ENCODE measurements at places on chromosomes 4 and X. TPM values are rescaled to one million over a fixed set of nuclear protein-coding genes. Genes with fewer than 3 reads are reported as not detected.

DNA sequence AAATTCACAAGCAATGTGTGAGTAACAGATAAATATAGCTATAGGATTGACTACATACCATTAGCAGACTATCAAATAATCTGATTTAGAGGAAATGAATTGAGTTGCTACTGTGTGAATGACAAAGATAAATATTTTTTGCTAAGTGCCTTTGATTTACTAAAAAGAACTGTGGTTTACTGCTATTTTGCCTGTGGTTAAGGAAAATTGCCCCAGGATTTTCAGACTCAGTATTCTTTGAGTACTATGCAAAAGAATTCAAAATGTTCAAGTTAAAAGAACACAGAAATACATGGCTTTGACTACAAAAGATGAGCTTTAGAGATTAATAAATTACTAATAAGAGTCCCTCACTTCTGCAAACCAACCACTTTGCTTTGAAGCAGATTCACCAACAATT lies 853.8 kb downstream of the ADGRL3 start:
- H3K4me3 ChIP-seq = no peak overlapping the region
- no peaks in the 10 kb centered on the region for H3K36me3 ChIP-seq
- H3K4me1 ChIP-seq = no peaks in the 10 kb centered on the region
- no peaks in the 10 kb centered on the region for H3K27me3 ChIP-seq
- no peak overlapping the region for H3K27ac ChIP-seq

DNA sequence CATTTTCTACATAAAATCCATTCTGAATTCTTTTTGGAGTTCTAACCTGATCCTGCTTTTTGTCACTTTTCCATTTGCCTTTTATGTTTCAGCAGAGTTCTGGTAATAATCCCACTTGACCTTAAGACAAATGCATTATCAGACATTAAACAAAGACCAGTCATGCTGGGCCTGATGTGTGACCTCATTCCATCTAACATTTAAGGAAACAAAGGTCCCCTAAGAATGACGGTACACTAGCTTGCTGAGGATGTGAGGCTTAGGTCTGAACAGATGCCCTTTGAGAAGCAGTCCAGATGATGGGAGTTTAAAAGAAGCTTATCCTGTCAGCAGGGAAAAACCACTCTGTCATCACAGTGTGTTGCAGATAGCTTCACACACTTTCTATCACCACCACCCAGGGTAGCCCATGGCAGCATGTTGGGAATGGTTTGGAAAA lies 38.1 kb upstream of the PDE5A start:
- H3K4me3 ChIP-seq = no peak overlapping the region
- DNase-seq = no peak
- no peaks in the 10 kb centered on the region for H3K36me3 ChIP-seq
- H3K27ac ChIP-seq = no peak overlapping the region
- H3K27me3 ChIP-seq = no peaks in the 10 kb centered on the region

Gene EREG
- 1.0 TPM for total RNA-seq

DNA sequence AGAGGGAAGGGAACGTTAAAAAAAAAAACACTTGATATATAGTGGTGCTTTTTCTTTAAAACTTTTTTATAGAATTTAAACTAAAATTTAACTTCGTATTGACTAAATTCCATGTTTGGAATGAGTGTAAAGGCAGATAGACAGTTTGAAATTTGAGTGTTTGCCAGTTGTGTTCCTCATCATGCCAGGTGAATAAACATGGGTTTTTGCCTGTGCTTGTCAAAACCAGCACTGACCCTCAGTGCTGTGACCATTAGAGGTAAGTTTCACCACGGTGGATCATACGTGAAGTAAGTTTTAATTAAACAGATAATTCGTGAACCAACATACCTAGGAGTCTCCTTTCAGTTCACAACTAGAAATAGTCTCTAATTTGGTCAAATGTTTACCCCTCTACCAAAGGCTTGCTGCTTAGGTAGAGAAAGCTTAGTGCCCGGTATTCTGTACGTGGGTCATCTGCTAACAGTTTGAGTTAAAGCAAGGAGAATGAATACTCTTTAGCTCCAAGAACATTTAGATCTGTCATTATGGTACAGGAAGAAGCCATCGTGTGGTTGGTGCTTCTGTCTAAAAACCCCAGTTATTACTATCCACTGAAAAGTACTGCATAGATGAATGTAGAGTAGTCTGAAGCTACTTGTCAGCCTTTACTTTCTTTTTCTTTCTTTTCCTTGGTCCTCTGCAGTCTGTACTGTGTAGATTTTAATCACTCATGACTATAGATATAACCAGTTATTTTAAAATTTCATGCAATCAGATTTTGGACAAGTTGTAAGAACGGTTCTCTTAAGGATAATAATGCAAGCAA lies 32.7 kb downstream of the KIAA0232 start:
- peaks cover 3% of the 10 kb centered on the region for H3K4me1 ChIP-seq
- no peak overlapping the region for H3K4me3 ChIP-seq
- H3K27ac ChIP-seq = no peak overlapping the region
- DNase-seq = no peak
- no peaks in the 10 kb centered on the region for H3K27me3 ChIP-seq
- H3K36me3 ChIP-seq = peaks cover 4% of the 10 kb centered on the region

- H3K4me1 ChIP-seq = no peaks in the 10 kb centered on the region
- H3K36me3 ChIP-seq = no peaks in the 10 kb centered on the region
- no peak for DNase-seq
- H3K27me3 ChIP-seq = no peaks in the 10 kb centered on the region
These were observed 2.9 kb upstream of the PPP4R3C start for GRCh38 chrX:27466051-27466450.

DNA sequence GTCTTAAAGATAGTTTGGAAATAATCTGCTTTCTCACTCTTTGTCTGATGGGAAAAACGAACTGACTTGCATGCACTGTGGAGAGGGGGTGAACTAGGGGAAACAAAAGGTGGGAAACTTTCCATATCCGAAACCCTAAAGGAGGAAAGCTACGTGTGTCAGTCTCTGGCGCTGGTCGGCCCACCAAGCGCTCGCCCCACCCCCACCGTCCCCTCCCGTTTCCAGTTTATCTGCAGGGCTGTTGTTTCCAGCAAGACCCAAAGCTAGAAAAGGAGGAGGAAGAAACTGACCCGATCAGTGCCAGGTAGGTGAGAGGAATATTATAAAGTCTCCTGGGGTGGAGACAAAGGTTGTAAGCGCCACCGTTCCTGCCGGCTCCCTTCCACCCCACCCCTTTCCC lies 552 bp downstream of the TCEAL9 start:
- H3K4me3 ChIP-seq = peak overlapping the region; percentile 48
- H3K36me3 ChIP-seq = no peaks in the 10 kb centered on the region
- H3K4me1 ChIP-seq = no peaks in the 10 kb centered on the region
- H3K27ac ChIP-seq = no peak overlapping the region
- H3K27me3 ChIP-seq = no peaks in the 10 kb centered on the region

Gene AKAP17A
- total RNA-seq = 108 TPM

DNA sequence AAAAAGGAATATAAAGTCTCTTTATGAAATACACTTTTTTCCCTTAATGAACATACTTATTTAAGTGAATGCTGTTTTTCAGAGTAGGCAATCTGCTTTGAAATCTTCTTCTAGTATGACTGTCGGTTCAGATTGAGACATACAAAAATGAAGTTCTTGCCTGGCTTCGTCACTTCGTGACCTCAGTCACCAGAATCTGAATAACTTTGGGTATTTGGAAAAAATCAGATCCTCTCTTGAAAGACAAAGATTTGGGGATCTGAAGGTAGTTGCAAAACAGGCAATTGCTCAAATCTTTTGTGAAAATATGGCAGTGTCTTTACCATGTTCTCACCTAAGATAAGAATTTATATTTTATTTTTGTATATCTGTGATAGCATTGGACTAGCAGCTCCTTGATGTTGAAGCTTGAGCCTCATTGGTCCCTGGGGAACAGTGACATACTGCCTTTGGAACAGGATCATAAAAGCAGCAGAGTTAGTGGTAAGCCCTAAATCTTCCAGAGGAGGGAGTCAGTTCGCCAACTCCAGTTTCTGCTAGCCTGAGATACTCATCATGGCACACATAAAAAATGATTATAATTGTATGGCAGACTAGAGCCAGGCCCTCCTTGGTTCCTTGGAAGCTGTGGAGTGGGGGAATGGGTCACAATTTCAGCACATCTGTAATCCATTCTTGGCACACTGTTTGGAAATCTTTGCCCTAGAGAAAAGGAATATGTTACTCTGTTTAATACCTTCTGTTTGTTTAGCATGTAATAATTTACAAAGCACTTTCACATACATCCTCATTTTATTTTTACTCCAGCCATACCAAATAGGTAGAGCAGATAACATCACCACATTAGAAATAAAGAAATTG lies 5.0 kb downstream of the ARFIP1 start:
- H3K27ac ChIP-seq = no peak overlapping the region
- H3K36me3 ChIP-seq = peaks cover 4% of the 10 kb centered on the region
- no peaks in the 10 kb centered on the region for H3K27me3 ChIP-seq
- H3K4me1 ChIP-seq = peaks cover 23% of the 10 kb centered on the region

Gene CT45A3
- total RNA-seq = not detected

- no peak overlapping the region for H3K27ac ChIP-seq
- no peak for DNase-seq
- H3K4me1 ChIP-seq = no peaks in the 10 kb centered on the region
- peaks cover 11% of the 10 kb centered on the region for H3K36me3 ChIP-seq
- H3K27me3 ChIP-seq = no peaks in the 10 kb centered on the region
- H3K4me3 ChIP-seq = no peak overlapping the region
These were observed 94.7 kb upstream of the NAP1L5 start for GRCh38 chr4:88792268-88792781.

Gene TRIM60
- not detected for total RNA-seq

- no peaks in the 10 kb centered on the region for H3K4me1 ChIP-seq
- H3K27ac ChIP-seq = no peak overlapping the region
- H3K4me3 ChIP-seq = no peak overlapping the region
- no peaks in the 10 kb centered on the region for H3K36me3 ChIP-seq
- no peak for DNase-seq
These were observed 56.5 kb upstream of the ACSL1 start for GRCh38 chr4:184882276-184882675.

DNA sequence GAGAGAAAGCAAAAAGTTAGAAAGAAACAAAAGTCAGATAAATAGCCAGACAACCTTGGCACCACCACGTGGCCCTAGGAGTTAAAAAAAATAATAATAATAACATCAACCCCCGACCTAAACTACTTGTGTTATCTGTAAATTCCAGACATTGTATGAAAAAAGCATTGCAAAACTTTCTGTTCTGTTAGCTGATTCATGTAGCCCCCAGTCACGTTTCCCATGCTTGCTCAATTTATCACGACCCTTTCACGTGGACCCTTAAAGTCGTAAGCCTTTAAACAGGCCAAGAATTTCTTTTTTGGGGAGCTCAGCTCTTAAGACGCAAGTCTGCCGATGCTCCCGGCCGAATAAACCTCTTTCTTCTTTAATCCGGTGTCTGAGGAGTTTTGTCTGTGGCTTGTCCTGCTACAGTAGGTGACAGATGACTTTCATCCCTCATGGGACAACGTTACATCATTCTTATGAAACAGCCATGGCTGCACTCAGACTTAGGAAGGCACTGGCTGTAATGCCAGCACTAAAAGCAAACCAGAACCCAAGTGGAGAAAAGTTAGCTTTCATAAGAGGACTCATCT lies 520 bp downstream of the ACOX3 start:
- peaks cover 63% of the 10 kb centered on the region for H3K4me1 ChIP-seq
- H3K4me3 ChIP-seq = peak overlapping the region; percentile 100
- no peak for DNase-seq
- no peaks in the 10 kb centered on the region for H3K27me3 ChIP-seq
- H3K27ac ChIP-seq = peak overlapping the region; percentile 92

- no peak overlapping the region for H3K4me3 ChIP-seq
- no peaks in the 10 kb centered on the region for H3K4me1 ChIP-seq
- H3K36me3 ChIP-seq = no peaks in the 10 kb centered on the region
- no peak for DNase-seq
These were observed 15.5 kb downstream of the NAT8L start for GRCh38 chr4:2074588-2074987.

DNA sequence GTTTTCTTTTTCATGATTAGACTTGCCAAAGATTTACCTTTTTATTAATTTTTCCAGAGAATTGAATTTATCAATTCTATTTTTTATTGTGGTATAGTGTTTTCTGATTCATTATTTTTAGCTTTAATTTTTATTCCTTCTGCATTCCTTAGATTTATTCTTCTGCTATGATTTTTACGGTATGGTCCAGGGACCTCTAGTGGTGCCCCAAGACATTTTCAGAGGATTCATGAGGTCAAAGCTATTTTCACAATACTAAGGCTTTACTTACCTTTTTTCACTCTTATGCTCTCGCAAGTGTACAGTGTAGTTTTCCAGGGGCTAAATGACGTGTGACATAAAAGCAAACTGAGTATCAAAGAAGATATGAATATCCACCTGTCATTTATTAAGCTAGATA lies 8.0 kb downstream of the RADX start:
- no peak overlapping the region for H3K4me3 ChIP-seq
- H3K27me3 ChIP-seq = no peaks in the 10 kb centered on the region
- no peaks in the 10 kb centered on the region for H3K4me1 ChIP-seq

DNA sequence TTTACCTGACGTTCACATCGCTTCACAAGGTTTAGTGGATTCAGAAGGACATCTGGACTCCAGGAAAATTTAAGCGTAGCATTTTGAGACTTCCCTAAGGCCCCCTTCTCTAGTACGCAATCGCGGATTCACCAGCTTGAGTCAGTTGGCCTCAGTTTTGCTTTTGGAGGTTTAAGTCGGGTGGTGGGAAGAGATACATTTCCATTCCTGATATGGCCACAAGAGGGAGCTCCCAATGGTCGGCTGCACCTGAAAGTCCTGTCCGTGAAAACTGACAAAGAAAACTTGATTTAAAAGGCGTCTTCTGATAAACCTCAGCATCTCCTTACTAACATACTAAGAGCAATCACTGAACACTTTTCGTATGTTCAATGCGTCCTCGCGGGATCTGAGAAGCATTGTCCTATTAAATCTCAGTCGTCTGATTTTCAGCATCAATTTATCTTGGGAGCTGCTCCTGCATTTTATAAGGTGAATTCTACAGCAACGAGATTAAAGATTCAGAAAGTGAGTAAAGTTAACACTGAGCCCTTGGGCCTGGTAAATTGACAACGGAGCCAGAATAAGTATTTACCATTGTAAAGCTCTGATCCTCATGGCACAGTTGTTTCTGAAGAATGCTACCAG lies 50.6 kb downstream of the LGI2 start:
- peak; percentile 13 for DNase-seq
- peak overlapping the region; percentile 48 for H3K4me3 ChIP-seq
- peaks cover 9% of the 10 kb centered on the region for H3K27me3 ChIP-seq
- no peaks in the 10 kb centered on the region for H3K4me1 ChIP-seq
- no peak overlapping the region for H3K27ac ChIP-seq
- no peaks in the 10 kb centered on the region for H3K36me3 ChIP-seq

- no peak overlapping the region for H3K27ac ChIP-seq
- no peaks in the 10 kb centered on the region for H3K27me3 ChIP-seq
- no peak overlapping the region for H3K4me3 ChIP-seq
- DNase-seq = no peak
- no peaks in the 10 kb centered on the region for H3K4me1 ChIP-seq
These were observed 245.6 kb downstream of the TRAM1L1 start for GRCh38 chr4:116839826-116840225.

DNA sequence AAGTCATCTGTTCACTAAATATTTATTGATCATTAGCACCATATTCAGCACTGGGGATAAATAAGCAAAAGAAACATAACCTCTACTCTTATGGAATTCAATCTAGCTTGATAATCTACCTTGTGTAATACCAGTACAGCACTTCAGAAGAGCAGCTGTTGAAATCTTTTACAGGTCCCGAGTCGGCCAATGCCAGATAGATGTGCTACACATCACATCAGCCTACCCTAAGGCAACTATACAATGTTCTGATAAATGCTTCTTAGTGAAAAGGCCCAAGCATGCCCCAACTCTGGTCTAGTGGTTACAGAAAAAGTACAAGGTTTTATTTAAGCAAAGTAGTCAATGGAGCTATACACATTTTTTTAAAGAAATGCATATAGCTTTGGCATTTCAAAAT lies 68.7 kb downstream of the MAPK10 start:
- H3K4me3 ChIP-seq = no peak overlapping the region
- no peaks in the 10 kb centered on the region for H3K27me3 ChIP-seq
- H3K36me3 ChIP-seq = no peaks in the 10 kb centered on the region
- no peak for DNase-seq
- no peaks in the 10 kb centered on the region for H3K4me1 ChIP-seq
- H3K27ac ChIP-seq = no peak overlapping the region

Gene ETFDH
- 15.9 TPM for total RNA-seq

Gene EMD
- 133 TPM for total RNA-seq

All from CD4-positive, CD25-positive, alpha-beta regulatory T cell (primary cell).